ENCODE measurements at places on chromosomes 1 and 21. TPM values are rescaled to one million over a fixed set of nuclear protein-coding genes. Genes with fewer than 3 reads are reported as not detected.

GRCh38 chr1:227136210-227136820 lies 182.0 kb downstream of the CDC42BPA start:
- no peaks in the 10 kb centered on the region for H3K4me1 ChIP-seq
- peak; percentile 8 for DNase-seq
- H3K4me3 ChIP-seq: no peak overlapping the region
- H3K36me3 ChIP-seq: no peaks in the 10 kb centered on the region
- no peak overlapping the region for H3K27ac ChIP-seq

The SLC9C2 gene
- not detected for polyA plus RNA-seq

DNA sequence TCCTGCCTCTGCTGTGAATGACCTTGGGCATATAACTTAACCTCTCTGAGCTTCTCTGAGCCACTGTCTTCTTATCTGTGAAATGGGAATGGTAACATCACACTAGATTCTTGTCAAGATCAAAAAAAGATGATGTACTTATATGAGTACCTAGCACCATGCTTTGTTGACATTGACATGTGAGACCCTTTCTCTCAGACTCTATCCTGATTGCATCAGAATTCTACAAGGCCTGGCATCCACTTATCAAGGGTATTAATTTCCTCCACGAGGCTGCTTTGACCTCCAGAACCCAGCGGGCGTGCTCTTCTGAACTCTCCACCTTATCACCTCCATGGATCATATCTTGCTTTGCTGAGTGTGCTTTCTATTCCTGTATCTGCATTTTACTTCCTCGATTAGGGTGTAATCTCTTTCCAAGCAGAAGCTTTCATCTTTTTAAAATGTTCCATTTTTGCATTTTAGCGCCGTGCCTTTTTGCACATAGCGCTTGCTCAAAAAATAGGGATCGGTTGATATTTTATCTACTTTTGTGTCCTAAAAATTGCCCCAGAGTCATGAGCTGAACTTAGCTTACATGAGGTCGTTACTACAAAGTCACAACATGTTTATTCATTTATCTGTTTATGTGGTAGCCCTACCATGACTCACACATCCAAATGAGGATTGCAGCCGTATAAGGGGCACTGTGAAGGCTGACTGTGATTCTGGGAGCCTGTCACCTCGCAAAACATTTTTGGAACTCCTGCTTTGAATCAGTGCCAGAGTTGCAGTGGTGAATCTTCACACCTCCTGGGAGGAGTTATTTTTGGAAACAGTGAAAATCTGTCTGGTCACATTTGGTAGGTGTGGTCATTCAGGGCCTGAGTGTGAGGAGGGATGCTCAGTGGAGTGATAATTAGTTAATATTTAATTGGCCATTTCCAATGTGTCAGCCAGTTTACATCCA lies 63.2 kb downstream of the IER5 start:
- H3K27me3 ChIP-seq: peaks cover 3% of the 10 kb centered on the region
- H3K4me3 ChIP-seq: no peak overlapping the region
- no peak overlapping the region for H3K27ac ChIP-seq
- H3K4me1 ChIP-seq: peaks cover 8% of the 10 kb centered on the region

DNA sequence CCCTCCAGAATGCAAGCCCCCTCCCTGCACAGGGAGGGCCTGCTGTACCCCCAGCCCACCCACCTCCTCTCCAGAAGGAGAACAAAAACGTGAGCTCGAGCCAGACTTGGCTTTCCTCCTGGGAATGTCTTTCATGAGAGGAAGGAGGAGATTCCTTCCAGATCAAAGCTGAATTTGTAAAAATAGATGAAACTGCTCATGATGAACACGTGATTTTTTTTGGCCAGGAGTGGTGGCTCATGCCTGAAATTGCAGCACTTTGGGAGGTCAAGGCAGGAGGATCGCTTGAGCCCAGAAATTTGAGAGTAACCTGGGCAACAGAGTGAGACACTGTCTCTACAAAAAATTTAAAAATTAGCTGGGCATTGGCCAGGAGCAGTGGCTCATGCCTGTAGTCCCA lies 21.8 kb downstream of the GPR157 start:
- no peak overlapping the region for H3K27ac ChIP-seq
- no peaks in the 10 kb centered on the region for H3K27me3 ChIP-seq
- no peaks in the 10 kb centered on the region for H3K4me1 ChIP-seq
- no peak overlapping the region for H3K4me3 ChIP-seq

Data from fibroblast of lung (primary cell).